ENCODE measurements at places on chromosomes 4 and X.

DNA sequence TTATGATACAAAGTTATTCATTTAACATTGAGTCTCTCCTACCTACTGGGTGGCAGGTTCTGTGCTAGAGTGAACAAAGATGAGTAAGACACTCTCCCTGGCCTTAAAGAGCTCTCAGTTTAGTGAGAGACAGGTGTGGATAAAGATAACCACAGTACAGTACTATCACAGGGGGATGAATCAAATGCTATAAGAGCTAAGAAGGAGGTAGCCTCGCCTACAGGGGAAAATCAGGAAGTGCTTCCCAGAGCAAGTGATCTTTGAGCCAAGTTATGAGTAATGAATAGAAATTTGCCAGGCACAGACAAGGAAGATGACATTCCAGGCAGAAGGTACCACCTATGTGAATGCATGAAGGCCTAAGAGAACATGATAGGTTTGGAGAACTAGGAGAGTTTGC, 3.4 kb upstream of the IGBP1 start:
- no peak for DNase-seq

GRCh38 chrX:145816601-145817315, 871 bp upstream of the SLITRK2 start:
- DNase-seq: no peak

DNA sequence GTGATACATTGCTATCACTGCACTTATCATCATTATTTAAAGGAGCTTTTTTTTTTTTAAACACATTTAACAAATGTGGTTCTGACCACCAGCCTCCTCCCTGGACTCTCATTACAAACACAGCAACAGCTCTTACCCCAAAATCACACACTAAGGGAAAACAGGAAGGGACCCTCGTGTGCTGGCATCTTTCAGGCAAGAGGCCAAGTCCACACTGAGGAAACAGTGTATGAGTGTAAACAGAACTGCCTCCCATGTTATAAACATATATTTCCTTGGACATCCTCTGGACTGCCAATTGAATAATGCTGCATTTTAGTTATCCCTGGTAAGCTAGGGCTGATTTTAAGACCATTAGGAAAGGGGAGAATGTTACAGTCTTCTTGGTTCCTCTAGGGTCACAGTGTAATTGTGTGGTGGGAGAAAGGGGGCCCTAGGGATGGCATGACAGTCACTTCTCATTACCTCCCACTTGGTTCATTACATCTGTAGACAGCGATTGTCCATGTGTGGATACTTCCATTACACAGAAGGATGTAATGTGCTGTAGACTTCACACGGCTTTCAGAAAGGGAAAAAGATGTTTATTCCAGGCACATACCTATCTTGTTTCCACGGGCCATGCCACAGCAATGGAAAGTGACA, 244.6 kb upstream of the TET2 start:
- DNase-seq: no peak

DNA sequence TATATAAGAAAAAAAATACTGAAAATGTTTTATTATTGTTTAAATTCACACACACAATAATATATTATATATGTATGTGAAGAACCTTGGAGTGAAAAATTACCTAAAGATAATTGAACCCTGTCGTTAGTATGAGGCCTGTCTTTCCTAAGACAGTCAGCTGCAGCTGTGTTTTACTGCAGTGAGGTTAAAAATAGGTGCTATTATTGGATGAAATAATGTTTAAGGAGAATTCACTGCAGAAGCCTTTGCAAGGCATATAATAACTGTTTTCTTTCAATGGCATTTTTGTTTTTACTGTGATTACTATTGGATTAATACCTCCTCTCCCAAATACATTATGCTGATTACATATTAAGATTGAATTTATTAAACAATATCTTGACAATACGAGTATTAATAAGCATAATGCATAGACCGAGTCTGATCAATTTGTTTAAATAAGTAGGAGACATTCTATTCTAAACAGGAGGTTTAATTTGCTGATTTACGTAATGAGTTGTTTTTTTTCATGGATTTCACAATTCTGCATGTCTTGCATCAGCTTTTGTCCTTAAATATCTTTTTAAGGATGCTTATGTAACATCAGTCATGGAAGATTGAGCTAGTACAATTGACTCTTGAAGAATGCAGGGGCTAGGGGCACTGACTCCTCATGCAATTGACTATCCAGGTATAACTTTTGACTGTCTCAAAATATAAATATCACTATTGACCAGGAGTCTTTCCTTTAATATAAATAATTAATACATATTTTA, 1181.1 kb upstream of the PCDH7 start:
- no peak for DNase-seq

DNA sequence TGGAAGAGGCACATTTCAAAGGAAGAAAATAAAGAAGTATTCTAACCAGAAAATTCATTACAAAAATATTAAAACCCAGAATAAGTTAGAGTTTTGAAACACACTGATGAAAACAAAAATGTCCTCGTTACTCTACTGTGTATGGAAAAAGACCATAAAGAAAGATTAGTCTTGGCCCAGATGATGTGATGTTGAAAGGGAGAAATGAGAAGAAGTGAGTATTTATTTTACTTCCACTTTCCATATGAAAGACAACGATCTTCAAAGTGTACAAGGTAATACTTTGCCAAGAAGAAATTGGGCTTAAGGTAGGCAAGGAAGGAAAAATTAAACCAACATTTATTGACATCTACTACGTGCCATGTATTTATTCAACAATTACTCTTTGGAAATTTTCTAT, 48.6 kb upstream of the EMCN start:
- no peak for DNase-seq

DNA sequence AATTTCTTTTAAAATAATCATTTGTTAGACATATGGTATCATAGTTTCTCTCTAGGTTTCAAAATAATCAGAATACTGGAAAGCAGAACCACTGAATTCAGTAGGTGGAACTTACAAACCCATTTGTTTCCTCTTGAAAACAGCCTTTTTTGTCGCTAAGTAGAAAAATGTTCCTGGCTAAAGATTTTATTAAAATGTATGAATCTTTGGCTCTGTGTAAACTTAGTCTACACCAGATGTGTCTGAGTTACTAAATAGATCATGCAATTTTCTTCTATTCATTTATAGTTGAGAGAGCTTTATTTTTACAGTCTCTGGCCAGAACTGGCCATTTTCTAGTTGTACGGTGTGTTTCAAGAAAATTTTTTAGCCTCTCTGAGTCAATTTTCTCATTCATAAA, 1.0 kb downstream of the CYSLTR1 start:
- DNase-seq: no peak
